CD4-positive, alpha-beta T cell treated with Interleukin-2 at 100 ng/mL for 4 hours (primary cell): ENCODE measurements at places on chromosomes 4 and X.

DNA sequence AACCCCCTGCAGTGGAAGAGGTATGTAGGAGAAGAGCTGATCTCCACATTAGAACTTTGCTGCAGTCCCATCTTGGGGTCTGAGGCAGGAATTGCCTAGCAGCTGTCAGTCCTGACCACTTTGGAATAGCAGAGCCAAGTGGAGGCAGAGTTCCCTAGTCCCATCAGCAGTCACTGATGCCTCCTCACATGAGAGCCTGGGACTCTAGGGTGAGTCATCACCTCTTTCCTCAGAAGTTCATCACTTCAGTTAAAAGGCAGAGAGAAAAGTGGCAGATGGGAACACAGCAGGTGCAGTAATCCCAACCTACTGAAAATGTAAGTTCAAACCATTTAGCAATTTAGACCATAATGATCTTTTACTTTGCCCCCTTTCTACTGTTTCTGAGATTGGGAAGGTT is 73.9 kb upstream of the MED14 start:
- DNase-seq, result no peak

DNA sequence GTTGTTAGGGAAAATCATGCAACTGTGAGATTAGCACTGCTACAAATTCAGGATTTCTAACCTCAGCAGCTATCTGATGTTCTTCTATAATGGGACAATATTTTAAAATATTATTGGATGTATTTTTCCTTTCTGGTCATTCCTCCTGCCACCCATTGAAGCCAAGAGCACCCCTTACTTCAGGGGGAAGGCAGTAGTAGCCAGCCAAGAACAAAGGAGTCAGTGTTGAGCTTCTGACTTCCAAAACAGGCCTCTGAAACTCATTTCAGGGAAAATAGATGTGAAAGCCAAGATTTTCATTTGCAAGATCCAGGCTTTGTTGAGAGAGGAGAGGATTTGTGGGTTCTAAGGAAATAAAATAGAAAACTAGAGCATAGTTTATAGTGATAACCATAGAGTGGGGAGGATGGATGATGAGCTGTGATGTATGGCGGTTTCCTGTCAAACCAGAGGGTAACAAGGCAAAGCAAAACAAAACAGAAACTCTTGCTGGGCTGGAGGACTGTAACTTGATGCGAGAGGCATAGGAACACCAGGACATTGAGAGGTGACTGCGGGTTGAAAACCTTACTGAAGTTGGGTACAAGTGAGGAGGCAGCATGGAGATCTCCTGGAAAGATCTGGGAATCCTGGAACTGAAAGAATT is 173.7 kb upstream of the LEF1 start:
- peak; percentile 51 for DNase-seq

DNA sequence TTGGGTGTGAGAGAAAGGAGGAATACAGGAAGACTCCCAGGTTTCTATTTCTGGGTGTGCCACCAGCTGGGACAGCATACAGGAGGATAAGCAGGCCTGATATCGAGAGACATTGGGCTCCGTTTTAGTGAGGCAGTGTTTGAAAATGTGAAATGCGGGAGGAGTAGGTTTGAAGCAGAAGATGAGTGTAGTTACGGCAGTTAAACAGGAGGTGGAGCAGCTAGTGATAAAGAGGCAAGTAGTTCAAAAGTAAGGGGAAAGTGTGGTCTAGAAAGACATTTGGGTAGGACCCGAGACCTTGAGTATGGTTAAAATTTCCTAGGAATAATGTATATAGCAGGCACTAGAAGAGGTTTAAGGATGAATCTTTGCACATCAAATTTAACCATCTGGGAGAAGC is 42.4 kb downstream of the DCUN1D4 start:
- peak; percentile 4 for DNase-seq

DNA sequence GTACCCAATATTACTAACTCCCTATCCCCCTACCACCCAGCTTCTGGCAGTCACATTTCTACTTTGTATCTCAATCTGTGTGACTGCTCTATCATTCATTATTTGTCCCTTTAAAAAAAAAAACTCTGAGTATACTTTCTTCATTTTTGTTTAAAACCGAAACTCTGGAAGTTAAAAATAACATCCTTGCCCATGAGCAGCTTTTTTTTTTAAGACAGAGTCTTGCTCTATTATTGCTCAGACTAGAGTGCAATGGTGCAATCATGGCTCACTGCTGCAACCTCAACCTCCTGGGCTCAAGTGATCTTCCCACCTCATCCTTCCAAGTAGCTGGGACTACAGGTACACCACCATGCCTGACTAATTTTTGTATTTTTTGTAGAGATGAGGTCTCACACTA is 15.8 kb downstream of the UBE2K start:
- no peak for DNase-seq

DNA sequence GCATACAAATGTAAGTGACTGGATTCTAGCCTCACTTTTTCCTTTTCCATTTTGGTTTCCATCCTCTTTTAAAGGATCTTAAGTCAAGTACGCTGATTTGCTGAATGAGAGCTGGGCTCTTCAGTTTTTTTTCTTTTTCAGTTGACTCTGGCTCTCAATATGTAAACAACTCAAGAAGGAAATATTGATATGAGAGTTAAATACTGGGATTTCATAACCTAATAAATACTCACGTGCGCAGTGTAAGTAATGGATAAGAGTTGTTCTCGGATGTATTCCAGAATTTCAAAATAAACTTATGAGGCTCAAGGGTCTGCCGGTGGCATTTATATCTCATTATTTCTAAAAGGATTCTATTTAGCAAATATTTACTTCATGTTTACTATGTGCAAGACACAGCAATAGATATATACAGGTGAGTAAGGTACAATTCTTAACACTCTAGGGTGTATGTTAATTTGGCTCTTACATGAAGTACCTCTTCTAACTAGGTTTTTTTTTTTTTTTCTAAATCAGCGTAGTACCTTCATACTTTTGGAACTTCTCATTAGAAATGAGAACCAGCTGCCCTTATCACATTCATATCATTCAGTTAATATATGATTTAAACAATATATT is 11.0 kb upstream of the MAGEB10 start:
- no peak for DNase-seq
